ENCODE measurements at places on chromosomes 12 and 14.
A peak's percentile ranks its signal among the peaks of the same experiment; 100 is the strongest.

- DNase-seq, result no peak
Measured at GRCh38 chr14:45743884-45744283, 490.9 kb upstream of the MIS18BP1 start.

GRCh38 chr12:127810041-127810440, 456.9 kb upstream of the TMEM132C start:
- DNase-seq, result no peak

DNA sequence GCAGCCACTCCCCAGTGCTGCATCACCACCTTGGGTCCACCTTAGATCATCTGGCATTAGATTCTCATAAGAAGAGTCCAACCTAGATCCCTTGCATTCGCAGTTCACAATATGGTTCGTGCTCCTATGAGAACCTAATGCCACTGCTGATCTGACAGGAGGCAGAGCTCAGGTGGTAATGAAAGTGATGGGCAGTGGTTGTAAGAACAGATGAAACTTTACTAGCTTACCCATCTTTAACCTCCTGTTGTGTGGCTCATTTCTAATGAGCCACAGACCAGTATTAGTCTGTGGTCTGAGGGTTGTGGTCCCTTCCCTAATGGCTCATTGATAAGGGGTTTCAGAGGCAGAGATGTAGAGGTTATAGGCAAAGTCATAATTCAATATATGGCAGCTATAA, 615.9 kb upstream of the MIS18BP1 start:
- no peak for DNase-seq

DNA sequence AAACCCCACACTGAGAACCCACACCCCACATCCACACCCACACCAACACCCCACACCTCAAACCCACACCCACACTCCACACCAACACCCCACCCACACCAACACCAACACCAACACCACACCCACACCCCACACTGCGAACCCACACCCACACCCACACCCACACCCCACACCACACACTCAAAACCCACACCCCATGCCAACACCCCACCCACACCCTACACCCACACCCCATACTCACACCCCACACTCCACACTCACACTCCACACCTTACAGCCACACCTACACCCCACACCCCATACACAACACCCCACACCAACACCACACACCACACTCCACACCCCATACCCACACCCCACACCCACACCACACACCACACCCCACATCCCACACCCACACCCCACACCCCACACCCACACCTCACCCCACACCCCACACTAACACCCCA, 38.0 kb downstream of the TMEM120B start:
- no peak for DNase-seq

GRCh38 chr14:95727056-95727700, 13.3 kb upstream of the TCL1A start:
- no peak for DNase-seq

- no peak for DNase-seq
Measured at GRCh38 chr12:58202933-58203718, 261.8 kb downstream of the ATP23 start.

DNA sequence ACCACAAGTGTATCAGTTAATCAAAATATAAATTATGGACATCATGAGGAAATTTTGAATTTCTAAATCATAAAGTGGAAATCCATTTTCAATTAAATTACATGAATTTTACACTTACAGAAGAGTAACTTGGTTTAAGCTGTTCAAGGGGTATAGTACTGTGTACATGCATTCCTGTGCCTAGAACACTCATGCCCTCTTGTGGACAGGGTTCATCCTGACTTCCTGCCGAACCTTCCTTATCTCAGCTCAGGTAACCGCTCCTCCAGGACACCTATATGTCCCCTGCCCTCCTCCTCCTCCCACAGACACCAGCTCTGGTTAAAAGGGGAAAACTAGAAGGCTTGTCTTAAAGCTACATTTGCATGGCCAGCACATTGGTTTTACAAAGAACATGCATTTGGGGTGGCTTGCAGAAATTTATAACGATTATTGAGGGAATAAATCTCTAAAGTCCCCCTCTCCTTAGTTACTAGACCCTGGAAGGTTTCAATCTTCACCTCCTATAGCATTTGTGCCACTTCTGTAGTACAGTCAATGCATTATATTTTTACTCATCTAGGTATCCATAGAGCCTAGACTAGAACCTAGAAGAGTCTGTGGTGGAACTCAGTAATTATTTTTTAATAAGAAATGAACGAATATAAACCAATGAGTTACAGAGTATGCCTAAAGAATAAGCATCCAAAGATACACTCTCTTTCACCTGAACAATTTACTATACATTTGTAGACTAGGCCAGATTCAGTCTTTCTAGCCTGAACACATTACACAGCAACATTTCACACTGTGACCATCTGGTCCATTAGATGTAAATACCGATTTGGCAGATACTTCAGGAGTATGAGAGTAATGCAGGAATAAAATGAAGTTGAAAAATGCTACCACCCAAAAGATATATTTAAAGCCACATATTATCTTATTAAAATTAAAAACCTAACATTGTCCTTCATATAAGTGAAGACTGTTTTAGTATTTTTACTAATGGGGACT, 345.6 kb downstream of the PAWR start:
- DNase-seq, result no peak

GRCh38 chr14:86129426-86129825, 599.5 kb downstream of the FLRT2 start:
- DNase-seq, result no peak

DNA sequence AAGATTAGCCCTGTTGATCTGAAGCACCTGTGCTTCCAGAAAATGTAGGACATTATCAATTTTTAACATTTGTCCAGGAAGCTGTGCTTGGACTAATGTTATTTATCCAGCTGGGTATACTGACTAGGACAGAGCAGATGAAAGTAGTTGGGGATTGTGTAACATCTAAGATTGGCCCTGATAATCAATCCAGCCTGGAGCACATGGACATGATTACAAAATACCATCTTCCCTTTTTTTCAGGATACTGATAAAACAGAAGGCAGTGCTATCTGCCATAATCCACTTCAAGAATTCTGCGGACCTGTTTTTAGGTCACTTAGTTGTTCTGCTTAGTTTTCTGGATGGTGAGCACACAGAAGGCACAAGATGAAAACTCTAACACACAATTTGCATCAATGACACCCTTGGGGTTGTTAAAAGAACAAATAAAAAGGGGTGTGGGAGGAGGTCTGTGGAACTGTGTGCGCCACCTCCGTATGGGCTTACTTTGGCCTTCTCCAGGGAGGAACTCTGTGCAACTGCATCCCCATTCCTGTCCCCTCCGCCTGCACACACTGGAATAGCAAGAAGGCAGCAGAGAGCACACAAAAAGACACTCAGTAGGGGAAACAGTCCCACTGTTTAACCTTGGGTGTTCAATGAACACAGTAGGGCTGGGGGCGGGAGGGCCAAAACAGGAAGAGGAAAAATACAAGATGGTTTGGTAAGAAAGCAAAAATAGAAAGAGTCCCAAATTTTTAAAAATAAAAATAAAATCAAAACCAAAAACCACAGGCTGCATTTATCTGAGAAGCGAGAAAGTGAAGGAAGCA, 31.1 kb upstream of the DUSP6 start:
- no peak for DNase-seq

GRCh38 chr12:89140141-89140540, 212.2 kb downstream of the DUSP6 start:
- DNase-seq, result no peak

- DNase-seq, result peak; percentile 89
Measured at GRCh38 chr14:76867516-76868453, 41.6 kb downstream of the LRRC74A start.

- DNase-seq, result no peak
Measured at GRCh38 chr12:132660052-132660451, 27.1 kb downstream of the POLE start.

- DNase-seq, result no peak
Measured at GRCh38 chr12:109994401-109995175, 1.6 kb downstream of the GIT2 start.

DNA sequence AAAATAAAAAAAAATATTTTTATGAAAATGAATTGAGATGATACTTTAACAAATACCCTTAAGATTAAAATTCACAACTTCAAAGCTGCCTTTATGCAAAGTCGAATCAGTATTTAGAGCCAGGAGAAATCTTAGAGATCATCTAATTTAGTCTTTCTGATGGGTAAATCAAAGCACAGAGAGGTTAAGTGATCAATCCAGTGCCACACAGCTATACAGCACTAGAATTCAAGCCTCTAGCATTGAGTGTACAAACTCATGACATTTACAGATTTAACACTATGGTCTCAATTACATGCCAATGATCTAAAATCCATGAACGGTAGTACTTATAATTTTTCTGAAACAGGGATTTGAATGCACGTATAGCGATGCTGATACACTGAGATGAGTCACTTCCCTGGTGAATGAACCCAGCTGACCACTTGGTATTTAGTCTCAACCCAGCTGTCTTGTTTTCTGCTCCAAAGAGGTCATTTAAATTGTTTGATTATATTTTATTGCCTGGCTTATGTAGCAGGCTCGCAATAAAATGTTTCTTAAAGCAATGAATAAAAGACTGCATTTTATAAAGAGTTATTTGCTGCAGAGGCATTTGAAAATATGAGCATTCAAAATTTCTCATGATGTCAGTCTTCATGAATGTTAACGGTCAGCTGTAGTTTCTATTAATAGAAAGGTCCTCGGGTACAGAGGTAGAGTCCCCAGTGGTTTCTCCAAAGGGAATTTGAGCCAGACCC, 152.4 kb upstream of the PRICKLE1 start:
- DNase-seq, result no peak

Measured in posterior vena cava (tissue), 2 donors.